ENCODE measurements at places on chromosomes 6 and 20.

DNA sequence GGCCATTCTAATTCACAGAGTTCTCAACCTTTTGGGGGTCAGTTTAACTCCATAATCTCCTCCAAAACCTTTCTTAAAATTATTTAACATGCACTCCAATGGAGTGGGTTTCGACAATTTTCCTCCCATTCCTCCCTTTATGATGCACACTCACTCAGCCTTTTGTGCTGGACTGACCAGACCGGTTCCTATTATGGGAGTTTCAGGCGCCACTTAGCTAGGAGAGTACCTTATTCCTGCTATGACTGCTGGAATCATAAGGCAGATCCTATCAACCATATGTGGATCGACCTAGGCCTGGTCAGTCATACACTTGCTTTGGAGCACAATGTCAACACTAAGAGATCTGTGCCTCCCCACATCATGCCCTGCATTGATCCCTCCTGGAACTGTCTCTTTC lies 63.9 kb upstream of the MOCS1 start:
- no peak for DNase-seq

DNA sequence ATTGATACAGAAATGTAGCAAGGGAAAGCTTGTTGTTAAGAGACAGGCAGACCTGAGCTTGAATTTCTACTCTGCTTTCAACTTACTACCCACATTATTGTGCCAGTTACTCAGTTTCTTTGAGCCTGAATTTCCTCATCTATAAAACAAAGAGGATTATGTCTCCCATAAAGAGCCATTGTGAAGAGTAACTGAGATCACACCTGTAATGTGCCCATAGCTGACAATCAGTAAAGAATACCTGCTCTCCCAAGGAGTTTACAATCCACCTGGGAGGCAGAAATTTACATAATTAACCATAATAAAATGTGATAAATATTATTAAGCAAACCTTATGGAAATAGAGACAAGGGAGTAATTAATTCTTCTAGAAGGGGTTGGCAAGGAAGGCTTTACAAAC lies 204.9 kb downstream of the EPM2A start:
- DNase-seq, result no peak

DNA sequence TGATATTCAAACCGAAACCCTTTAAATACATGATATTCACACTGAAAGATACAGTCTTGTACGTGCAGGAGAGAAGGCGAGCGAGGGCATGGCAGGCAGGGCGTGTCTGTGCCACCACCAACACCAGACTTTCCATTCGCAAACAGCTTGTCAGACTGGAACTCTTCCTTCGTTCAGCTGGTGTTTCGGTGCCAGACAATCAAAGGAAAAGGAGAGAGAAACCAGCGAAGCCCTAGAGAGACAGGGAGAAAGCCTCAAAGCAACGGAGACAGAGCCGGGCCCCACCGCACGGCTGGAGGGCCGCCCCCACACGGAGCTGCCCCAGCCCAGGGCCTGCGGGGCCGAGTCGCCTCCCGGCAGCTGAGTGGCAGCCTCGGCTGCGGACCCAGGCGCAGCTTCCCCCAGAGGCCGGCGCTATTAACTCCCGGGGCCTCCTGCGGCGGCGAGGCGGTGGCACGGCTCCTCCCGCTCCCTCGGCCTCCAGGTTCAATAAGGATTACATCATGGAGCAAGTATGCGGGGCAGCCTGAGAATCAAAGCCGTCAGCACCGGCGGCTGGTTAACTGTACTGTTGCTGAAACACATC lies 32.1 kb upstream of the NR2E1 start:
- peak; percentile 87 for DNase-seq

GRCh38 chr6:82259389-82259788 lies 11.8 kb upstream of the IBTK start:
- no peak for DNase-seq

DNA sequence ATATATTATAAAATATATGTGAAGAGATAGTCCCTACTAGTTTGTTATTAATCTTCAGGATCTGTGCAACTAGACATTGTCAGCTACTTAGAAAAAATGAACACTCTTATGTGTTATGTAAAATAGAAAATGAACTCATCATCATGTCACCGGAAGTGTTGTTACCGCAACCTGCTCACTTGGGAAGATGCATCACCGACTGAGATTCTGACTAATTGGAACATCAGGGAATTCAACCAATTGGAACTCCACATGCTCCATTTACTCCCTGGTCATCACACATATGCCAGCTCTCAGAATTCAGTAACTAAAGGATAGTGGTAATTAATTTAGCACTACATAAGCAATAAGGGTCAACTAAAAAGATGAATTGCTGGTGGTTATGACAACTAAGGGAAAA lies 16.7 kb upstream of the B3GAT2 start:
- no peak for DNase-seq

GRCh38 chr6:129314575-129314974 lies 395.4 kb downstream of the ARHGAP18 start:
- DNase-seq, result no peak

- no peak for DNase-seq
These were observed 2.0 kb upstream of the TPBG start for GRCh38 chr6:82361631-82362030.

DNA sequence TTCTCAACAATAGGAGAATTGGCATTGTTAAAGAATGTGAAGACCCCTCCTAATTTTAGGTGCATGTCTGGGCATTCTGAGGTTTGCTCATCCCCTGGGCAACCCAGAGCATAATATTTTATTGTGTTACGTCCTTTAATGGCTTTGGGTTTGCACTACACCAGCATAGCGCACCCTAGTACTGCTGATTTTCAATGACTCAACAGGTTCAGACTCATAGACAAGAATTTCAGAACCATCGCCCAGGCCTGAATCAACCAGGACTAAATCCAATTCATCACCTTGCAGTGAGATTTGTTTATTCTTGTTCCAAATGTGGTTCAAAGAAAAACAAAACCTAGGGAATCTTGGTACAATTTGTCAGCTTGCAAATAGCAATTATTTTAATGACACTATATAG lies 137.8 kb upstream of the PHACTR1 start:
- no peak for DNase-seq

DNA sequence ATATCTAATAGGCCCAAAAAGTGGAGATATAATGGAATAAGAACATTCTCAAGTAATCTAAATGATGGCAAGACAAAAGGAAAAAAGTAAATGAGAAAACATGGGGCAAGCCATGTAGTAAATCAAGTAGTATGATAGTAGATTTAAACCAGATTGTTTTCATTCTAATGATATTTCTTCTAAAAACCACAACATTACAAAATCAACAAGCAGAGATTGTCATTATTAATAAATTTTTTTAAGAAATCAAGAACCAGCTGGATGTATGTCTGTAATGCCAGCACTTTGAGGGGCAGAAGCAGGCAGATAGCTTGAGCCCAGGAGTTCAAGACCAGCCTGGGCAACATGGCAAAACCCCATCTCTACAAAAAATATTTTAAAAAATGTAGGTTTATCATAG lies 155.0 kb downstream of the RNGTT start:
- no peak for DNase-seq

GRCh38 chr6:30720738-30721197 lies 616 bp downstream of the TUBB start:
- peak; percentile 76 for DNase-seq

DNA sequence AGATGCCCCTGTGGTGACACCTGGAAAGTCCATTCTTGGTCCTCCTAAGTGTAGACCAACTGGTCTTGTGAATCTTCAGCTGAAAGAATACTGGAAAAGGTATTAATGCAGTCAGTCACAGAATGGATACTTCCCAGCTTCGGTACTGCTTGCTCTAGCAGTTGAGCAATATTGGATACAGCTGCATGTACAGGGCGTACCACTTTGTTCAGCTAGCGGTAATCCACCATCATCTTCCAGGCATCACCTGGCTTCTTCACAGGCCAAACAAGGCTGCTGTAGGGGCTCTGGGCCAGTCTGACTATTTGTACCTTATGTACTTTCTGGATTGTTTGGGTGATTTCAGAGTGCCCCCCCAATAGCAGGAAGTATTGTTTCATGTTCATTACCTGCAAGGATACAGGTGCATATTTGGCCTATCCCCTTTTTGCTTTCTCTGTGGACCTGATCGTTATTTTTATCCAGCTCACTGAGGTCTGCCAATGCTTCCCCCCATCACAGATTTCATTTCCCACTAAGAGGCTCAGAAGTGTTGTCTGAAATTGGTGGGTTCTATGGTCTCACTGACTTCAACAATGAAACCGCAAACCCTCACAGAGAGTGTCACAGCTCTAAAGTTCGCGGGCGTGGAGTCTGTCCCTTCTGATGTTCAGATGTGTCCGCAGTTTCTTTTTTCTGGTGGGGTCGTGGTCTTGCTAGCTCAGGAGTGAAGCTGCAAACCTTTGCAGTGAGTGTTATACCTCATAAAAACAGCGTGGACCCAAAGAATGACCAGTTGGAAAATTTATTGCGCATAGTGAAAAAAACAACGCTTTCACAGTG lies 52.2 kb downstream of the TRIM27 start:
- DNase-seq, result no peak

DNA sequence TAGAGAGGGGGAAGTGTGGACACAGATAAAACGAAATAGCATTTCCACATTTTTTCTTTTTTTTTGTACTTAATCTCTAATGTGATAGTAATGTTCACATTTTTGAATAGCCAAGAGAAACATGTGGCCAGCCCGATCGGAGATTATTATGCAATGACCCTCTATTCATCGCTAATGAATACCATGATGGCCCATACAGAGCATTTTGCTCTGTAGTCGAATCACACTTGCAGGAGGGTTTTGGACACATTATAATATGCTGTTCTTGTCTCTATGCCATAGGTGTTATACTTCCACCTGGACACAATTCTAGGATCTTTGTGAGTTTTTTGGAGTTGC lies 60.1 kb downstream of the MTHFD1L start:
- no peak for DNase-seq

GRCh38 chr20:46575937-46576461 lies 25.5 kb upstream of the OCSTAMP start:
- peak; percentile 25 for DNase-seq

GRCh38 chr20:54250691-54251090 lies 42.8 kb downstream of the PFDN4 start:
- DNase-seq, result no peak

DNA sequence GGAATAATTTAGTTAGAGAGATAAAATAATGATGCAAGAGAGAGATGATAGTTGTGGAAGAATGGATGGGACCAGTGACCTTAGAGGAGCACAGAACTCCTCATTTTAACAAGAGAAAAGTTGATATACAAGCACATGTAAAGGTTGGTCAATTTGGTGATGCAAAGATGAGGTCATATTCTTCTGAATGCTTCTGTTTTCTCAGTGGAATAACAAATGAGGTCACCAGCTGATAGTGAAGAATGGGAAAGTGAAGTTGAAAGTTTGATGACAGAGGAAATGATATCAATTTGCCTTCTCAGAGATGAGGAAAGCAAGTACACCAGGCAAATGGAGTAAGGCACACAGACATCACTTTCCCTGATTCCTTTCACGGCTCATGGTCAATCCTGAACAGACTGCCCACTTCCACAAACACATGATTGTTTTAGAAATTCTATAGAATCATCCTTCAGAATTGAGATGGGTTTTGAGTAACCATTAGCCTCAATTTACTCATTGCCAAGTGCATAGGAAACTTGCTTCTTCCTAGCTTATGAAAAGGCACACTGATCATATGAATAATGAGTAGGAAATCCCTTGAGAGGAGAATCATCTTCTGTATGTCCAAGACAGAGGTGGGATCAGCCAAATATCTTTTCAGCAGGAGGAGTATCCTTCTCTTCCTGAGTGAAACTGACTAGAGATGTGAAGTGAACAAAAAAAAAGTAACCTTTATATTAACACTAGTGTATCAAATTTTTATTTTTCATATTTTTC lies 82.4 kb upstream of the TCF21 start:
- no peak for DNase-seq

DNA sequence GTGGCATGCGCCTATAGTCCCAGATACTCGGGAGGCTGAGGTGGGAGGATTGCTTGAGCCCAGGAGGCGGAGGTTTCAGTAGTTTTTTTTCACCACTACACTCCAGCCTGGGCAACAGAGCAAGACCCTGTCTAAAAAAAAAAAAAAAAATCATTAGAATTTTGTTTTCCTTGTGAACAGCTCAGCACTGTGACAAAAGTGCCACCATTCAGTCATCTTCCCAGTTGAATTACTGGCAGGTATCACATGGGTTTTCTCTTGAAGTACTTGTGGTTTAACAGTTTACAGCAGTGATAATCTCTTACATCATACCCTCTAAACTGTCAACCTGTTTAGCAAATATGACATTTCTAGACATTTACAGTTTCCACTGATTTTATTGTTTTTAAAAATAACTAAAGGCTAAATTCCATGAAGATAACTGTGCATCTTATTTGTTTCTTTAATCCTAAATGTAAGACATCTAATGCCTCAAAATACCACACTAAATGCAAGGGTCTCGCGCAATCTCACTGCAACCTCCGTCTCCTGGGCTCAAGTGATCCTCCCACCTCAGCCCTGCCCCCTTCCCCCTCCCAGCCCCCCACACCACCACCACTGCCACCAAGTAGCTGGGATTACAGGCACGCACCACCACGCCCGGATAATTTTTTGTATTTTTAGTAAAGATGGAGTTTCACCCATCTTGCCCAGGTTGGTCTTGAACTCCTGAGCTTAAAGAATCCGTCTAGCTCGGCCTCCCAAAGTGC lies 7.0 kb downstream of the TRPC4AP start:
- no peak for DNase-seq

Data from lower leg skin (tissue), 4 donors.